A549 treated with RU486 at 1 μM for 4 hours (cell line): ENCODE measurements at places on chromosomes 6 and 20. TPM values are rescaled to one million over a fixed set of nuclear protein-coding genes. Genes with fewer than 3 reads are reported as not detected.

The CGA gene
- 0.19 to 0.29 TPM (median 0.26 TPM) in 3 of 5 replicates, not detected in the others for total RNA-seq

The CST9 gene
- not detected in 5 replicates for total RNA-seq

The PTCRA gene
- not detected in 5 replicates for total RNA-seq

The SCUBE3 gene
- 0.03 to 0.06 TPM (median 0.05 TPM) in 5 replicates for total RNA-seq

The DOK5 gene
- not detected in 5 replicates for total RNA-seq

The PLCB4 gene
- 10.9 to 15.4 TPM (median 13.2 TPM) in 5 replicates for total RNA-seq

The SPINT3 gene
- not detected in 5 replicates for total RNA-seq

The MOG gene
- not detected in 5 replicates for total RNA-seq

The ZBTB9 gene
- total RNA-seq = 10.3 to 12.6 TPM (median 12.2 TPM) in 5 replicates

The IBTK gene
- 15.0 to 41.3 TPM (median 38.3 TPM) in 5 replicates for total RNA-seq

The CCR6 gene
- 0.12 TPM in 1 of 5 replicates, not detected in the others for total RNA-seq

The NRSN1 gene
- not detected in 5 replicates for total RNA-seq

The PRL gene
- total RNA-seq = not detected in 5 replicates

The ATXN1 gene
- total RNA-seq = 2.3 to 4.0 TPM (median 3.5 TPM) in 5 replicates
